ENCODE measurements at places on chromosomes 2 and 18.

DNA sequence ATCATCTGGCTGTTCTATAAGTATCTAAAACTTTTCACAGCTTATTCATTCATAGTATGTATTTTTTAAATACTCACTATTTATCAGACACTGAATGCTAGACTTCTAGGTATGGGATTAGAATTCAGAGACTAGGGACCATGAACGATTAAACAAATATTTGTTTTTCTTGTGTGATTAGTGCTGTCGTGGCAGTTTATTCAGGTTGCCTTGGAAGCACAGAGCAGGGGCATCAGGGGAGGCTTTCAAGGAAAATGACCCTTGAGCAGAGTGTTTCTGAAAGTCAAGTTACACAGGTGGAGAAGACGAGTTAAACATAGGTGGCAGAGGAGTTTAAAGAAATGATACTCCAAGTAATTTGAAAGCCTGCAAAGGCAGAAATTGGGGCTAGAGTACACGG lies 5.7 kb downstream of the SPOPL start:
- no peak for DNase-seq

- no peak for DNase-seq
Observed at GRCh38 chr2:71605781-71606241, 152.4 kb downstream of the DYSF start.

GRCh38 chr2:129460299-129461198 lies 518.9 kb upstream of the RAB6C start:
- DNase-seq = no peak

DNA sequence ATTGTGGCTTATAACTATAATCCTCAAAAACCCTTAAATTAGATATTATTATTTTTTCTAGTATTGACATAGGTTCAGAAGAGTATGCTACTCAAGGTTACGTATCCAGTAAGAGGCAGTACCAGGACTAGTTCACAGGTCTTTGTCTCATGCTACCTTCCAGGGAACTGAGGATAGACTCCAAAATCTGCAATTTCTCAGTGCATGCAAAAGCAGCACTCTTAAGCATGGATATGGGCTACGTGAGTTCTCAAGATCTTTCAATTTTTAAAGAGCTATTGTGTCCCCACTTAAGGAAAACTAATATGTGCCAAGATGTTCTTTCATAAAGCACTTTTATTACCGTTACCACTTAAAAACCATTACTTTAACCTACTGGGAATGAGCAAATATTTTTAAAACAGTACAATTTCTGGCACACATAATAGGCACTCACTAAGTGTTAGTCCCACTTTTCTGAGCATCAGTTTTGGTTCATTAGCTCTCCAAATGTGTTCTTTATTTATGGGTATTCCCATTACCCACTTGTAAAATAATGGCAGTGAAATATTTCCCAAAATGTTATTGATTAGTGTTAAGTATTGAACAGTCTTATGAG lies 113.8 kb upstream of the TTN start:
- DNase-seq = no peak

DNA sequence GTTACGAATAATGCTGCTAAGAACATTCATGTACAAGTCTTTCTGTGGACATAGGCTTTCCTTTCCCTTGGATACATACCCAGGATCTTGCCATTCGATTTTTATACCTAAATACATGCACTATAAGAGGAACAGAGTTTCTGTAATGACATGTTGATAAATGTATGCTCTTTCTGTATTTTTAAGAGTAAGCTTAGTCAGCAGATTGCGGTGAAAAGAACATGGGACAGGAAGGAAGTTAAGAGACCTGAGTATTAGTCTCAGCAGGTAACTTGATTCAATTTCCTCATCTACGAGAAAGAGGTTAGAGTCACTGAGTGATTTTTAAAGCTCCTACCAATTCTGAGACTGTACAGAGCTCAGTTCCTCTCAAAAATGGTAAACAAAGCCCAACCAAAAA lies 2.6 kb upstream of the TLK1 start:
- no peak for DNase-seq
